Stimulated activated CD8-positive, alpha-beta memory T cell treated with anti-CD3 and anti-CD28 coated beads, Interleukin-15, amount 100 ng/mL, for 4 hours (primary cell): ENCODE measurements at places on chromosomes 2 and 18.

GRCh38 chr2:239673641-239674040 lies 272.8 kb upstream of the HDAC4 start:
- DNase-seq: no peak

GRCh38 chr2:120937686-120938044 lies 202.0 kb downstream of the GLI2 start:
- no peak for DNase-seq

GRCh38 chr2:230893841-230894781 lies 29.4 kb downstream of the ITM2C start:
- DNase-seq: no peak

- DNase-seq: no peak
Observed at GRCh38 chr2:15744820-15745219, 153.2 kb downstream of the DDX1 start.

GRCh38 chr18:13640266-13640860 lies 86.0 kb downstream of the FAM210A start:
- no peak for DNase-seq

- no peak for DNase-seq
Observed at GRCh38 chr2:104849618-104850141, 4.2 kb upstream of the POU3F3 start.
